ENCODE measurements at places on chromosomes 2 and 18. TPM values are rescaled to one million over a fixed set of nuclear protein-coding genes. Genes with fewer than 3 reads are reported as not detected.
A peak's percentile ranks its signal among the peaks of the same experiment; 100 is the strongest.

The BOLL gene
- not detected for polyA plus RNA-seq

The CHMP3 gene
- polyA plus RNA-seq = 115 TPM

The ABCG8 gene
- not detected for polyA plus RNA-seq

The ERICH2 gene
- polyA plus RNA-seq = not detected

The ITSN2 gene
- polyA plus RNA-seq = 44.4 TPM

The MC5R gene
- polyA plus RNA-seq = 0.13 TPM

The GREB1L gene
- polyA plus RNA-seq = 0.03 TPM

The AQP12B gene
- not detected for polyA plus RNA-seq

The TMEM127 gene
- polyA plus RNA-seq = 78.5 TPM

The INHBB gene
- polyA plus RNA-seq = not detected

The SERPINB12 gene
- not detected for polyA plus RNA-seq

- H3K4me1 ChIP-seq = no peaks in the 10 kb centered on the region
- H3K4me3 ChIP-seq = no peak overlapping the region
- no peaks in the 10 kb centered on the region for H3K36me3 ChIP-seq
- no peak for DNase-seq
- no peak overlapping the region for H3K27ac ChIP-seq
These were observed 31.7 kb upstream of the APCDD1 start for GRCh38 chr18:10422731-10423130.

GRCh38 chr2:62657783-62658182, 47.7 kb upstream of the EHBP1 start:
- no peak overlapping the region for H3K4me3 ChIP-seq
- H3K36me3 ChIP-seq = no peaks in the 10 kb centered on the region
- H3K27ac ChIP-seq = no peak overlapping the region
- no peaks in the 10 kb centered on the region for H3K27me3 ChIP-seq
- DNase-seq = no peak
- H3K4me1 ChIP-seq = no peaks in the 10 kb centered on the region

DNA sequence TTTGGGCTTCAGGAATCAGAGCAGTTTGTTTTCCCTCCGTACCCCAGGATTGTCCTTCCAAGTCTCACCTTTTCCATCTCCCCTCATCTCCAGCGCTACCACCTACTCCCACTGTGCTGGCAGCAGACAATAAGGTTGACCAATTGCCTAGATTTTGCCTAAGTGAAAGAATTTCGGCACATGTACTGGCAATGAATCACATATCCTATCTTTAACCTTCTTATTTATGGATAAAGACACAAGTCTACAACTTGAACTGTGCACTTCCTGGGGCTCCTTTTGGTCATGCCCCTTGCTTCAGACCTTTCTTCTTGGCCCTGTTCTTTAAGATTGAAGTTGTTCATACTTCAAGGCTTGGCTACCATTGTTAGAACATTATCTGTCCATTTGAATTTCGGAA, 71.4 kb downstream of the KCMF1 start:
- no peaks in the 10 kb centered on the region for H3K27me3 ChIP-seq
- peaks cover 77% of the 10 kb centered on the region for H3K36me3 ChIP-seq
- H3K4me3 ChIP-seq = no peak overlapping the region
- DNase-seq = no peak
- H3K27ac ChIP-seq = no peak overlapping the region

DNA sequence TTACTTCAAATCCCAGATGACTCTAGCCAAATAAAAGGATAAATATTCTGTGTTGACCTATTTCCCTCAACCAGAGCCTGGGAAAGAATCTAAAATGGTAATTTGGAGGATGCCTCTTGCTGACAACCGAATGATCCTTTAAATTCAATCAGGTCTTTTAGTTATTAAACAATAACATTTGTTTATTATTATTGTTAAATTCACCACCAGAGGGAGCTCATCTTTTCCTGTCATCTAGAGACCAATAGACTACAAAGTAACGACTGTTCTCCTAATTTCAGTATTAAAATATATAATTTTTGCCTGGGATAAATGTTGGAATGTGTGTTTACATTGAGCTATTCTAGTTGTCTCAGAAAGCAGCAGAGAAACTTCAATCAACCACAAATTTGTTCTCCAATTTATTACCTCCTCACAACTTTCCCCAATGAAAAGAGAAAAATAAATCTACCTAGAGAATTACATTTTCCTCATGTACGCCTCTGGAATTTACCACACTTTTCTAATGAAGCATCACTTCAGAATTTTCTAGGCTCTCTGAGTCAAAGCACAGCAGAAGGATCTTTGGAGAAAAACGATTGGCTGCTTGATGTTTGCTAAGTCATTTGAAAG, 142.7 kb downstream of the SCG2 start:
- no peak overlapping the region for H3K27ac ChIP-seq
- peaks cover 38% of the 10 kb centered on the region for H3K4me1 ChIP-seq
- H3K36me3 ChIP-seq = no peaks in the 10 kb centered on the region
- no peak overlapping the region for H3K4me3 ChIP-seq

GRCh38 chr18:9827793-9828505, 57.8 kb upstream of the TXNDC2 start:
- peak; percentile 92 for DNase-seq
- H3K36me3 ChIP-seq = peaks cover 11% of the 10 kb centered on the region
- H3K27ac ChIP-seq = peak overlapping the region; percentile 97
- H3K27me3 ChIP-seq = no peaks in the 10 kb centered on the region
- peaks cover 68% of the 10 kb centered on the region for H3K4me1 ChIP-seq
- H3K4me3 ChIP-seq = peak overlapping the region; percentile 54

- no peak overlapping the region for H3K27ac ChIP-seq
- no peak for DNase-seq
- H3K4me3 ChIP-seq = no peak overlapping the region
- H3K36me3 ChIP-seq = no peaks in the 10 kb centered on the region
These were observed 44.9 kb downstream of the MYO7B start for GRCh38 chr2:127580167-127581049.

DNA sequence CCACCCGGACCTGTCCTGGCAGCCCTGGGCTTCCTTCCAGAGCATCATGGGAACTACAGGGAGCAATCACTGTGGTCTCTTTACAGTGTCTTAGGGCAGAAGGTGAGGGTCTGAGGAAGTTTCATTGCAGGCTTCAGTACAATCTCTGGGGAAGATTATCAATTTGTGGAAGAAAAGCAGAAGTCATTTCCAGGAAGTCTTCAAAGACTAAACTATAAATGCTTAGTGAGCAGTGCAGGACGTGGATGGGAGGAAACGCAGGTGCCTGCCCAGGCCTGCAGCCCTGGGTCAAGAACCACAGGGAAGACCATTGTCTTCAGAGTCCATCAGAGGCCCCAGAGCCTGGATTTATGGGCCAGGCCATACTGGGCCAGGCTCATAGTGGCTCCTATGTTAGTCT, 54.3 kb downstream of the INO80C start:
- H3K4me1 ChIP-seq = peaks cover 8% of the 10 kb centered on the region
- H3K36me3 ChIP-seq = no peaks in the 10 kb centered on the region
- H3K4me3 ChIP-seq = no peak overlapping the region

GRCh38 chr2:18966131-18966530, 376.8 kb upstream of the NT5C1B start:
- no peak overlapping the region for H3K4me3 ChIP-seq
- no peaks in the 10 kb centered on the region for H3K36me3 ChIP-seq
- no peak for DNase-seq
- no peaks in the 10 kb centered on the region for H3K4me1 ChIP-seq

DNA sequence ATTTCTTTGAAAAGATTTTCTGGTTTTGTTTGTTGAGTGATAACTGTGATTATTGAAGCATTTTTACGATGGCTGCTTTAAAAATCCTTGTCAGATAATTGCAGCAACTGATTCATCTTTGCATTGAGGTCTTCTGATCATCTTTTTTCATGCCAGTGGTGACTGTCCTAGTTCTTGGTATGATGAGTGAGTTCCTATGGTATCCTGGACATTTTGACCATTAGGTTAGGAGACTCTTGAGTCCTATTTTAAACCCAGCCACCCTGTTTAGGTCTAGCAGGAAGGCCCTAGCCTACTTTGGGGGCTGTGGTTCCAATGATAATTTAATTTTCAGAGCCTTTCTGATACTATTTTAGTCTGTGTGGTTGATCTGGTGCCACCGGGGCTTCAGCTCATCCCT, 72.7 kb upstream of the REV1 start:
- DNase-seq = no peak
- no peaks in the 10 kb centered on the region for H3K4me1 ChIP-seq
- H3K27ac ChIP-seq = no peak overlapping the region
- H3K36me3 ChIP-seq = no peaks in the 10 kb centered on the region

DNA sequence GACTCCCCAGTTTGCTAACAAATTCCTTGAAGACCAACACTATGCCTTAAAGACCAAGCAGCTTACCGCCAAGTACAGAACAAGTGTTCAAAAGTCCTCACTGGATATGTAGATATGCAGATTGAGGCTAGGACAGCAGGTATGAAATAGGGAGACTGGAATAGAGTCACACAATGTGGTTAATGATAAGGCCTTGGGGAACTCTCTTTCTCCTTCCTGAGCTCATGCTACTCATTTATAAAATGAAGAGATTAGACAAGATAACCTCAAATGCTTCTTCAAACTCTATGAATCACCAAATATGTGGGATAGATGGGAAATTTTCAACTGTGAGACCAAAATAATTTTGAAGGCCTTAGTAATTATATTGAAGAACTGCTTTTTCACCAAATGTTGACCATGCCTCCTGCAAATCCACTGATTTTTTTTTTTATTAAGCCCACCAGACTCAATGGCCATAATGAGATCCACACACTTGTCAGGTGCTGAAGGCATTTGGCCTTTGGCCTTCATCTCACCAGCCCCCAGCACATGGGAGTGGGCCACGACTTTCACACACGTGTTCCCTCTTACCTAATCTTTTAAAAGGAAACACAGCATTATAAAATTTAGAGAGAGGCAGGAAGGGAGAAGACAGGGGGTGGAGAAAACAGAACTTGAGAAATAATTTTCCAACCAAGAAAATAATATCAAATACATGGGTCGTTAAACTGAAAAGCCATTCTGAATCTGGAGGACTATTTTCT, 181.5 kb downstream of the EN1 start:
- no peak overlapping the region for H3K4me3 ChIP-seq
- DNase-seq = no peak
- H3K4me1 ChIP-seq = no peaks in the 10 kb centered on the region
- H3K27ac ChIP-seq = no peak overlapping the region
- no peaks in the 10 kb centered on the region for H3K27me3 ChIP-seq

GRCh38 chr2:227462462-227462951, 9.4 kb upstream of the AGFG1 start:
- H3K27ac ChIP-seq = no peak overlapping the region
- DNase-seq = no peak
- peaks cover 13% of the 10 kb centered on the region for H3K4me1 ChIP-seq
- no peaks in the 10 kb centered on the region for H3K36me3 ChIP-seq

GRCh38 chr18:63648241-63648640, 4.2 kb upstream of the SERPINB4 start:
- DNase-seq = no peak
- no peak overlapping the region for H3K27ac ChIP-seq
- H3K4me3 ChIP-seq = no peak overlapping the region
- H3K36me3 ChIP-seq = no peaks in the 10 kb centered on the region
- H3K27me3 ChIP-seq = no peaks in the 10 kb centered on the region

- H3K27me3 ChIP-seq = no peaks in the 10 kb centered on the region
- no peaks in the 10 kb centered on the region for H3K36me3 ChIP-seq
- no peaks in the 10 kb centered on the region for H3K4me1 ChIP-seq
- no peak overlapping the region for H3K4me3 ChIP-seq
- H3K27ac ChIP-seq = no peak overlapping the region
- DNase-seq = no peak
These were observed 178.1 kb downstream of the ACOXL start for GRCh38 chr2:110910423-110910822.

DNA sequence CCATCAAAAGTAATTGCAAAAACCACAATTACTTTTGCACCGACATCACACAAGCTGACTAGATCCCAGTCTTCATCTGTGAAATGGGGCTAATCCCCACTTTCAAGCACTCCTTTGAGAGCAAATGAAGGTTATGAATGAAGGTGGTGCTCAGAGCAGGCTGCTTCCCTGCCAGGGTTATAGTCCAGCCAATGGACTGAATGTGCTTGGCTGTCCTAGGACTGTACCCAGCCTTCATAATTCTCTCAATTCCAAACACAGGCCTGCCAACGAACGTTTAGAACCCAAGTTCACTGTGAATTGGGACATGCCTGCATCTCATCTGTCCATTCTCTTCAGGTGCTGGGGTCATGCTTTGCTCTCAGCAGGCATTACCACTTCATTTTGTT, 27.8 kb upstream of the ICOS start:
- no peak overlapping the region for H3K4me3 ChIP-seq
- H3K27me3 ChIP-seq = no peaks in the 10 kb centered on the region
- peaks cover 32% of the 10 kb centered on the region for H3K4me1 ChIP-seq
- DNase-seq = no peak
- no peaks in the 10 kb centered on the region for H3K36me3 ChIP-seq

DNA sequence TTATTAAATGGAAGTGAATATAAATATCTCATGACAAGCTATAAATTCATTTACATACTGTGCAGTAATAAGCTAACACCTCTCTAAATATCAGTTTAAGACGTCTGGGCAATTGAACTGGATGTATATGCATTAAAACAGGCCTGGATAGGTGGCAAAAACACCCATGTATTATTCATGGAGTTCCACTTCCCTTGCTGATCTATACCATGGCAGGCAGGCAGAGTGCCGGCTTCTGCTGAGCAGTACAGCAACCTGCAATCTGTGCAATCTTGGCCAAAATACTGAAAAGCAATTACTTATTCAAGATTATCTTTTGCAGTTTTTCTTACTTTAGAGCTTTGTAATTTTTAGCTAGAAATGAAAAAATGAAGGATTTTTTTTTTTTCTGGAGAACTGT, 112.1 kb upstream of the PIEZO2 start:
- no peaks in the 10 kb centered on the region for H3K27me3 ChIP-seq
- H3K27ac ChIP-seq = no peak overlapping the region
- H3K4me1 ChIP-seq = peaks cover 6% of the 10 kb centered on the region
- DNase-seq = no peak
- no peak overlapping the region for H3K4me3 ChIP-seq

- no peaks in the 10 kb centered on the region for H3K4me1 ChIP-seq
- no peaks in the 10 kb centered on the region for H3K27me3 ChIP-seq
- H3K27ac ChIP-seq = no peak overlapping the region
- no peak for DNase-seq
- H3K4me3 ChIP-seq = no peak overlapping the region
- peaks cover 100% of the 10 kb centered on the region for H3K36me3 ChIP-seq
These were observed 7.7 kb downstream of the CIAO1 start for GRCh38 chr2:96273763-96274162.

- H3K27ac ChIP-seq = no peak overlapping the region
- H3K27me3 ChIP-seq = peaks cover 8% of the 10 kb centered on the region
- DNase-seq = no peak
- H3K4me3 ChIP-seq = no peak overlapping the region
- H3K36me3 ChIP-seq = no peaks in the 10 kb centered on the region
These were observed 12.4 kb upstream of the TRIB2 start for GRCh38 chr2:12704378-12704777.

DNA sequence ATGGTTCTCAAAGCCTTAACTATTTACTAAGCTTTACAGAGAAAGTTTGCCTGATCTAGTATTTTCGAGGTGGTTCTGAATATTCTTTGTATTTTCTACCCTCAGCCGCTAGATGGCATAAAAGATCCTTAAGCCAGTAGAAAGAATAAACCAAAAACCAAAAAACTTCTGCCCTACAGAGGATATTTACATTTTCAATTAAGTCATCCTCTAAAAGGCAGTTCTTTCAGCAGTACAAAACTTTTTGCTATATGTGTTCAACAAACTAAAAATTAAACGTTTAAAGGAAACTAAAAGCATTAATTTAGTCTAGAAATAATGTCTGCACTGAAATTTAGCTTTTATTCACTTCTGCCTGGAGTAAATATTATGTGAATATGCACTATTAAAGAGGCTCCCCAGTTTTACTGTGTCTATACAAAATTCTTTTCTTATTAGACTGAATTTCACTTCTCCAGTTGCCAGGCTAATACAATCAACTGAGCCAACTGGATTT, 297.5 kb downstream of the PIEZO2 start:
- no peak overlapping the region for H3K4me3 ChIP-seq
- H3K4me1 ChIP-seq = no peaks in the 10 kb centered on the region
